ENCODE measurements at places on chromosomes 5 and 9. TPM values are rescaled to one million over a fixed set of nuclear protein-coding genes. Genes with fewer than 3 reads are reported as not detected.

- DNase-seq, result no peak
These were observed 54.4 kb upstream of the SH3PXD2B start for GRCh38 chr5:172508471-172509404.

Gene PCDHB9
- total RNA-seq, result not detected

DNA sequence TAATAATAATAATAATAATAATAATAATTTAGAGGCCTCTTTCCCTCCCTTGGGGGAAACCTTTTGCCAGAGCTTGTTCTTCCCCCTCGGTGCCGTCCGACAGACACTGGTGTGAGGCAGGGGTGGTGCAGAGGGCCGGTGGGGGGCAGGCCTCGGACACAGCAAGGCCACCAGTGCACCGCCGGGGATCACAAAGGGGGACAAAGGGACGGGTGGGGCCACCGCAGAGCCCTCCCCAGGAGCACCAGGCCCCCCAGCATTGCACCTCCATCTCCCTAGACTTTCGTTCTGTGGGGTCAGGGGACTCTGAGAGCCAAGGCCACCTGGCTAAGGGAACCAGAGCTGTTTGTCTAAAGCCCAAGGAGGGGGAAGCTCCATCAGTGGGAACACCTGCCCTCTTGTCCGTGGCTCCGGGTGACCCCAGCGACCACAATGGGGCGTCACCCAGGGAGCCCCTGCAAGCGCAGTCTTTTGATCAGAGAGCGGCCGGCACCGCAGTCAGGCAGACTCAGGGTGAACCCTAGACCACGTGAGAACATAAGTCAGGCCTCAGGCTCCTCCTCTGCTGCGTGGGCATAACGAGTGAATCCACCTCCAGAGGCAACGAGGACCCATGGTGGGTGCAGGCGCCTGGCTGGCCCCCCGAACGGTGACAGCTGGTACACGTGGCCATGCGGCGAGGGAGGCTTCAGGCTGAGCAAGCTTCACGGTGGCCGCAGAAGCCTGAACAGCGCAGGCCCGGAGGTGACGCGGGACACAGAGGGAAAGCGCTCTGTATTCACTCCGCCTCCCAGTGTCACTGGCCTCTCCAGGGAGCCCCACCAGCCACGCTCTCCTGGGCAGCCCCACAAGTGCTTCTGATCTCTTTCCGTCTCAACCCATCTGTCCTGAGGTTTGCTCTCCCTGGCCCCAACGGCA lies 12.0 kb upstream of the QSOX2 start:
- DNase-seq, result no peak

Gene FAM169A
- total RNA-seq, result 37.6 TPM

Gene CDKN2A
- total RNA-seq, result not detected

GRCh38 chr5:169796731-169797130 lies 159.7 kb downstream of the DOCK2 start:
- no peak for DNase-seq

- peak; percentile 64 for DNase-seq
These were observed 5.6 kb upstream of the PURA start for GRCh38 chr5:140108093-140109017.

DNA sequence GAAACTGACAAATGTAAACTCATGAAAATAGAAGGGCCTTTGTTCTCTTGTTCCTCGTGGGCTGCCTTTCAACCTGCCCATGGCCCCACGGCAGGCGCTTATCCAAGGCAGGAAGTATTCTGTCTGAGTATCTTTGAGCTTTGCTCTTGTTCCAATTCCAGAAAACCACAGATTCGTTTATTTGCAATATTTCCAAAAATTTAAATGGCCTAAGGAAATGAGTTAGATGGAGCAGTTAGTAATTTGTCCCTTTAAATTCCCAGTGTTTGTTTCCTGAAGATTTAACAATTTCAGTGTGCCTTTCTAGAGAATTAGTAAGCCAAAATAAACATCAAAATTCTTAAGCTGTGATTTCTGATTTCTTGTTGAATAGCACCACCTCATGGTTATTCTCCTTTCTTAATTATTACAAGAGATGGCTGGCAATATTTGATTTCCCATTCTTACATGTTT lies 299.4 kb upstream of the RASA1 start:
- no peak for DNase-seq

Gene IL13
- not detected for total RNA-seq

- DNase-seq, result no peak
These were observed 46.6 kb downstream of the ADAMTSL1 start for GRCh38 chr9:18520416-18521047.

GRCh38 chr9:123069010-123069481 lies 35.6 kb downstream of the GPR21 start:
- DNase-seq, result no peak

DNA sequence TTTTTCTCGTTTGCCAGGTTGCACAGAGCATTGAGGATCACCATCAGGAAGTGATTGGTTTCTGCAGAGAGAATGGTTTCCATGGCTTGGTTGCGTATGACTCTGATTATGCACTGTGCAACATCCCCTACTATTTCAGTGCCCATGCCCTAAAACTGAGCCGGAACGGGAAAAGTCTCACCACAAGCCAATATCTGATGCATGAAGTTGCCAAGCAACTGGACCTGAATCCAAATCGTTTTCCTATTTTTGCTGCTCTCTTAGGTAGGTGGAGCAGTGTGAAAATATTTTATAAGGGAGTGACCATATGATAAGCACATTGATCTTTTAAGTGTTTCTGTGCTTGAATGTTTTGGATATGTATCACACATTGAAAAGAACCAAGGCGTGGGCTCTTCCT lies 17.7 kb upstream of the FAM120AOS start:
- DNase-seq, result no peak

GRCh38 chr9:35791297-35791921 lies at the start of gene NPR2:
TSS of gene NPR2 (plus strand) at chr9:35791591. CDS start at chr9:35792409, 818 bp downstream.
- peak; percentile 91 for DNase-seq

DNA sequence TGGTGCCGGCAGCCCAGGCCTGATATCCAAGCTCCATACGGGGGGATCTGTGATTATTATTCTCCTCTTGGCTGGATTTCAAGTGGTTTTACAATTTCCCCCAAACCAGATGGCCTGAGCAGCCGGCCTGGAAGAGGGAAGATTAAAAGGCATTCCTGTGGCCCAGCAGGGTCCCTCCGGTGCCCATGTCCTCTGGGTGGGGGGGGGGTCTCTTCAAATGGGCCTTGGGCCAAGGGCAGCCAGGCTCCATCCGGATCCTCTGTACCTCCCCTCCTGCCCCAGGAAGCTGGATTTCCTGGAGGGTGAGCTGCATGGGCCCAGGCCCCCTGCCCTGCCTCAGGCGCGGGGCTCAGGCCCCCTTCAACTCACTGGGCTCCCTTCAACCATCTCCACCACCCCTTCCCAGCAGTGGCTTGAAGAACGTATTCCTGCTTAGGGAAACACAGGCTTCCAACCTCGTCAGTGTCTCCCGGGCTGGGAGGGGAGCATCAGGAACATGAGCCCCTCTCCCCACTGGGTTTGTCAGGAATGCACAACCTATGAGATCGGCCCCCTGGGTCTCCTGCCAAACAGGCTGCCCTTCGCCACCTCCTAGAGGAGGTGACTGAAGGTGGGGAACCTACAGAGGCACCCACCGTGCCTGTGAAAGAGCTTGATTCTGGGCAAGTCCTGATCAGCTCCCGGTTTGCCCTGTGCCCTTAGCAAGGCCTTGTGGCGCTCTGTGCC lies 62.9 kb upstream of the ORM1 start:
- peak; percentile 73 for DNase-seq

GRCh38 chr9:24095246-24095645 lies 269.2 kb upstream of the ELAVL2 start:
- no peak for DNase-seq
